Effector memory CD4-positive, alpha-beta T cell (primary cell): ENCODE measurements at places on chromosomes 11 and 22.

- no peak for DNase-seq
Observed at GRCh38 chr11:77381729-77382665, 80.5 kb upstream of the GDPD4 start.

- no peak for DNase-seq
Observed at GRCh38 chr11:60345489-60345888, 18.4 kb downstream of the MS4A6E start.

DNA sequence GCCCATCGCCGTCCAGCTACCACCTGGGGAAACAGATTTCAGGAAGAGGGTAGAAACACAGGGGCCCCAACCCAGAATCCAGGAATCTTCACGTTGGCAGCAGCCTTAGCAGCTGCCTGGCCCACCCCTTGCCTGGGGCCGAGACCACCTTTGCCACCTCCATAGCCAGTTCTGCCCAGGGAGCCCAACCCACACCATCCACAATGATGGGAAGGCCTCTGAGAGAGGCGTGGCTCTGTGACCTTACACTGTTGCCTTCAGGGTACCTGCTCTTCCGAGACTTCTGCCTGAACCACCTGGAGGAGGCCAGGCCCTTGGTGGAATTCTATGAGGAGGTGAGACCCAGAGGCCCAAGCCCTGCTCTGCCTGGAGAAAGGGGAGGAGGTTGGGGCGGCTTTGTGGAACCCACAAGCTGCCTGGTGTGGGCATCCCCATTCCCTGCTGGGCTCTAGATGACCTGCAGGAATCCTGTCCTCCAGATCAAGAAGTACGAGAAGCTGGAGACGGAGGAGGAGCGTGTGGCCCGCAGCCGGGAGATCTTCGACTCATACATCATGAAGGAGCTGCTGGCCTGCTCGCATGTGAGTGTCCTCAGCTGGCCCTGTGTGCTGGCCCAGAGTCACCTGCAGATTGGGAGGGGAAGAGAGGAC, 10.0 kb upstream of the ANKRD13D start:
- no peak for DNase-seq

DNA sequence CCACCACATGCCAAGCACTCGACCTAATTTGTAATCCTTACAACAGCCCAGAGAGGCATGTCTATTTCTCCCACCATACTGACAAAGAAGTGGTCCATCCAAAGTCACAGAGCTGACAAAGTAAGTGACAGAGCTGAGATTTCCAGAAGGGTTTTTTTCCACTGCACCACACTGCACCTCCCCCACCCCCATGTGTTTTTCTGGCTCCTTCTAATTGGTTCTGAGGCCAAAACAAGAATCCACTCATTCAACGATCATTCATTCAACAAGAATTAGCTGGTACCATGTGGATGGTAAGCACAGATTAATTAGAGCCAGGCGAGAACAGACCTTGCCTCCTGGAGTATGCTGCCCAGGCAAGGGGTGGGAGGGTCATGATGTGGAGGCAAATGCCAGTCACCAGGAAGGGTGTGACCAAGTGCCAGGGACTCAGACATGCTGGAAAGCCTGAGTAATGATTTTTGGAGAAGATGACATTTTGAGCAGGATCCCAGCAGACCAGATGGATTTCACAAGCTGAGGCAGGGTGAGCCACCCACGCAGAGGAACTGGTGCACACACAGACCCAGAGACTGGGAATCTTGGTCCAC, 14.9 kb upstream of the PRG2 start:
- no peak for DNase-seq

GRCh38 chr11:121898903-121899302, 217.1 kb downstream of the BLID start:
- DNase-seq = no peak

- DNase-seq = no peak
Observed at GRCh38 chr11:134471087-134471715, 59.2 kb upstream of the B3GAT1 start.

DNA sequence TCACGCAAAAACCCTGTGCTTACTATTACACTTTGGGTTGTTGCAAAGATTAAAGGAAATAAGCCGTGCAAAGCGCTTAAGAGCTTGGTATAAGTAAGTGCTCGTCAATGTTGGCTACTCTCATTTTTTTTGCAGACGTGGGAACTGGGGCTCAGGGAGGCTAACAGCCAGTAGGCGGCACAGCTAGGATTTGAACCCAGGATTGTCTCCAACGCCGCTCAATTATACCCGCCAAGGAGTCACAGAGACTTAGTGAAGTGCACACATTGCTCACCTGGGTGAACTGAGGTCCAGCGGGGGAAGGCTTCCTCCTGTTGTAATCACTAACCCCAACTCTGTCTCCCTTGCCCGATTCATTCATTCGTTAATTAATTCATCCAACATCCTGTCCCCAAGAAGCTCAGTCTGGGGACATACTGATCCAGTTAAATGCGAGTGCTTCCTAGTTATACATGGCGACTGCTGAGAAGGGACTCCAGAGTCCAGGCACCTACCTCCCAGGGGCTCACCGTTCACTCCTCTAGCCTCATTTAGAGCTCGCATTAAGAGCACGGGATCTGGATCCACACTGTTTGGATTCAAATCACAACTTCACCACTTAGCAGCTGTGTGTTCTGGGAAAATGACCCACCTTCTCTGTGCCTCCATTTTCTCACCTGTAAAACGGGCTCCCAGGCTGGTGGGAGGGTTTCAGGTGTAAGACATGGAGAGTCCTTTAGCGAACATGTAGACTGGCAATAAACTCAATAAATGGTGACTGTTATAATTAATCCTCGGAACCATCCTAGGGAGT, 838 bp upstream of the MTFP1 start:
- DNase-seq = no peak

DNA sequence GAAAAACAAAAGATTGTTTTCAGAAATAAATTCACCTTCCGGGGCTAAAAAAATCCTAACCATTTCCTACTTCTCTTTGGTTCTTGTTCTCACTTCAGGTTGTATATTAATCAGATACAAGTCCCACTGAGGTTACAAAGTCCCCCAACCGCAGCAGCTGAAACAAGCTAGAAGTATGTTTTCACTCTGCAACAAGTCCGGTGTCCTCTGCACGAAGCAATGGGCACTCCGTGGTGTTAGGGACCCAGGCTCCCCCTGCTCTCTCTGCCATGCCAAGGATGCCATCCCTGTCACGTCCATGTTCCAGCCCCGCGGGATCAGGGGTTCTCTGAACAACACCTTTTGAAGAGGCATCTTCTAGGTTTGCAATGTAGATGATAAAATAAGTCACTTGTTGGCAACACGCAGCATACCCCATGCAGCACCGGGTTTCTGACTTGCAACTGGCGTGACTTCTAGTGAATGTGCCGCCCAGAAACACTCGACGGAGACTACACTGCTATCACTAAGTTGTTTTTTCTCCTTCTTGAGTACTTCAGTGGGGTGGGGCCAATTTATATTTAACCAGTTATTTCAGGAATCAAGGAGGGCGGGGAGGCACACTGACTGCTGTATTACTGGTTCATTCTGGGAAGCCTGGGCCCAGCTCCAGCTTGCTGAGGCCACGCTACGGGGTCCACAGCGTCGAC, 25.4 kb upstream of the GSTP1 start:
- no peak for DNase-seq

DNA sequence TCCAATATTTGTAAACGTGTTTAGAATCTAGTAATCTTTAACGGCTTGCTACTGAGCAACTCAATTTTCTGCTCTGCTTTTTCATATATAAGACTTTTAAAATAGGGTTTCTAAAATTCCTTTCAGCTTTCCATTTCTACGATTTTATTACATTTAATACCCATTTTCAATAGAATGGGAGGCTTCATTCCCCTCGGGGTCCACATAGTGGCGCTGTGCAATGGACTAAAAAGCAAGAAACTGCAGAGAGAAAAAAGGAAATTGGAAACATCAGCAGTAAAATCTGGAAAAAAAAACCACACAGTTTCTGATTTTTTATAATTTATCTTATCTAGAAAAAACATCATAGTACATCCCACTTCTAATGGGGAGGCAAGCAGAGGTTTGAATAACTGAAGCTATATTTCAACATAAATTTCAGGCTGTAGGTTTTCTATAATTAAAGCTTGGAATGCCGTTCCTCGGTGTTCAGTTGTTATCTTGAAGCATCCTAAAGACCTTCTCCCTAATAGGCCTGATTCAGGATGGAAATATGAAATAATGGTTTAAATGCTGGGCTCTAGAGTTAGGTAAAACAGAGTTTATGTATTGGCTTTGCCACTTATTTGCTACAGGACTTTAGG, 18.7 kb upstream of the JHY start:
- DNase-seq = no peak

DNA sequence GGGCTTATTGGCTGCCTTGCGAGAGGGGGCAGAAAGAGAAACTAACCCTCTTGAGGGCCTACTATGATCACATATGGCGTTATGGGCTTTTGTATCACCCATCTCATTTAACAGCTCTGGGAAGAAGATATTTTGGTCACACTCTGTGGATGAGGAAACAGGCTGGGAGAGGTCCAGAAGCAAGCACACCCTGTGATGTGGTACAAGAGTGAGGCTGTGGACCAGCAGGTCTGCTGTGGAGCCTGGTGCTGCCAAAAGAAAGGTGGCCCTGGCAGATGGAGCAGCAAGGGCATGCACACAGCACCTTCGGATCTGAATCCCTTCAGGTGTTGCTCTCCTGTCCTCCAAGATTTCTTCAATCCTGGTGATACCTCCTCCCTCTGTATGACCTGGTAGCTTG, 64.1 kb downstream of the KCNC1 start:
- no peak for DNase-seq

- no peak for DNase-seq
Observed at GRCh38 chr11:102323542-102324251, 6.4 kb downstream of the BIRC3 start.

- no peak for DNase-seq
Observed at GRCh38 chr11:60717956-60718355, 6.6 kb upstream of the MS4A18 start.

- no peak for DNase-seq
Observed at GRCh38 chr11:75261902-75262361, 21.4 kb downstream of the TPBGL start.

DNA sequence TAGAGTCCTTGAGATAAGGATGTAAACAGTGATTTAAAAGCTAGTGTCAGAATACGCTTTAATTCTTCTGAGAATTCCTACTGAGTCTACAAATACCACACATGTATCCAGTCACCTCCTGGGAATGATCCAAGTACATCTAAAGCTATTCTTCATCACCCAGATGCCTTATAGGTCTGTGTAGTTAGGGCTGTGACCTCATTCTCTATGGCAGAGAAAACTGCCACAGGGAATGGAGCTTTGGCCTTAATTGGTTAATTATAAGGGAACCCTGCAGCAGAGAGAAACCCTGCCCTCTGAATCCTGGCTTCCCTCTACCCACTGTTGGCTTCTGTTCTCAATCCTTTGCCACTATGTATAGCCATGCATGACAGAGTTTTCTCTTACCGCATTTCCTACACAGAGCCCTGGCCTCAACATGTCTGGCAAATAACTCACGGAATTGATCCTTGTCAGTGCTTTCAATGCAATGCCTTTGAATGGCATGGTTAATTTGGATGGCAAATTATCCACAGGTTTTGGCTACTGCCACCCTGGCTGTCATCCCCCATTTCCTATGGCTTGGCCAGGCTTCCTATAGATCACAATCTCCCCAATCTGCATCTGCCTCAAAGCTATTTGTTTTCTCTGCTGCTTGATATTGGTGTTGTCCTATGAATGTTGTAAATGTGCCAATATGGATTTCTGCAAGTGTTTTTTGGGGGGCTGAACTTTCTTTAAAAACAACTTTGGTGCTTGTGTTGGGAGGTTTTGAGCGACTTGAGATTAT, 2.9 kb downstream of the DIXDC1 start:
- DNase-seq = no peak

DNA sequence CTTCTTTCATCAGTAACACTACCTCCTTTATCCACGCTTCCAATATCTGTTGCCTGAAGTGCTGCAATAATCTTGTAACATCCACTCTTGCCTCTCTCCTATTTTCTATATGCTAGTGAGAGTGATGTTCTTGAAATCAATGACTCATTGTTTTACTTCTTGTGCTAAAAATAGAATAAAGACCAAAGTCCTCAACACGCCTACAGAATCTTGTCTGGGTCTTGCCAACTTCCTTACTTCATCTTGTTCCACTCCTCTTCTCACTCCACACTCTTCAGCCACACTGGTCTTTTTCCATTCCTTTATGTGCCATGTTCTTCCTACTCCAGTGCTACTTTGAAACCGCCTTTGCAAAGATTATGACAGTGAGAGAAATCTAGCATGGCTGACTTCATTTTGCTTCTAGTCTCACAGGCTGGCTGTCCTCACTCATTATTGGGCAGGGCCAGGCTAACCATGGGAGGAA, 136.4 kb downstream of the CCDC81 start:
- no peak for DNase-seq

GRCh38 chr11:100866453-100866852, 179.4 kb downstream of the ARHGAP42 start:
- no peak for DNase-seq

DNA sequence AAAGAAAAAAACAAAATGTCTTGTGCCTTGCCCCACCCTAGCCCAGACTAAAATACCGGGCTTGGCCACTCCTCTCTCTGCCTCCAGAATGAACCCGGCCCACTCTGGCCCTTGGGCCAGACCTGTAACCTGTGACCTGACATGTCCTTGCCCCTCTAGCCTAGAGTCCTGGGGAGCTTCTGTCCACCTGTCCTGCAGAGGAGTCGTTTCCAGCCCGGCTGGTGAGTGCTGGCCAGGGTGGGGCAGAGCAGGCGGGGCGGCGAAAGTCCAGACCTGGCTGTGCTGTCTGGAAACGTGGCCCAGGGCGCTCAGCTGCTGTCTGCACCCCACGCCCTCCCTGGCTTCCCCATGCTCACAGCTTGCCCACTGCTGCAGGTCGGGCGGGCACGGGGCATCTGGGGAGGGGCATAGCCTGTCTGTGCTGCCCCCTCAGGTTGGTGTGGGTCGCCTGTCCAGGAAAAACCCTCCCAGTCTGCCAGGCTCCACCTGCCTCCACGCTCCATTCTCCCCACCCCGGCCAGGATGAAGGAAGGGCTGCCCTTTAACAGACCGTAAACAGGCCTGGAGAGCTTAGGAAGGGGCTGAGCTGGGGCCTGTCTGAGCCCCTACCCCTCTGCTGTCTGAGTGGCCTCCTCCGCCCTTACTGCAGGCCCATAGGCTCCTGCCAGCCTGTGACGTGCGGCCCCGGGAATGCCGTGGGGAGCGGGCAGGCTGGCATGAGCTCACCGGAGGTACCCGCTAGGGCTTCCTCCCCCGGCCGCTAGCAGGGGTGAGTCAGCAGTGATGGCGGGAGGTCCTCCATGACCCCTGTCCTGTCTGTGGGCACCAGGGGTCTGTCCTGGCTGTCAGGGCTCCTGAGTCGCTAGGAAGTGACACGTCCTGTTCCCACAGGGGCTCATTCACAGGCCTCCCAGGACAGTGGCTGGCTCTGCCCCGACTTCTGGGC, 1.9 kb downstream of the CD151 start:
- DNase-seq = no peak

DNA sequence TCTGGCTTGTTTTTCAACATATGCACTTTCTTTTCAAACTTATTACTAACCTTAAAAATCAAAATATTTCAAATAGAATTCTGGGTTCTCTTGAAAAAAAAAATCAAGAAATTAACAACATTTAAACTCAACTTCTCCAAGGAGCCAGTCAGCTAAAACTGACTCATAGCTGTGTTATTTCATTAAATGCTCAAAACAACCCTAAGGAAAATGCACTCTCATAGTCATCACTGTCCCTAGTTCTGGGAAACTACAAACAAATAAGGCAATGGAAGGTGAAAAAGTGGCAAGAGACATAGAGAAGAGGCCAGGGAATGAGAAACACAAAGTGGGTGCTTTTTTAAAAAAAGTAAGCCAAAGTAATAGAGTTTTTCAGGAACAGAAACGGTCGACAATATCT, 4.1 kb upstream of the ARHGAP20 start:
- DNase-seq = no peak

GRCh38 chr11:2443881-2444820, at the start of gene TRPM5:
Gene TRPM5 (minus strand): TSS chr11:2444514. CDS start chr11:2423036, 21,478 bp downstream.
- DNase-seq = peak; percentile 62

- DNase-seq = no peak
Observed at GRCh38 chr11:100672498-100673033, 14.5 kb upstream of the ARHGAP42 start.
